ENCODE measurements at places on chromosomes 1 and 21.

DNA sequence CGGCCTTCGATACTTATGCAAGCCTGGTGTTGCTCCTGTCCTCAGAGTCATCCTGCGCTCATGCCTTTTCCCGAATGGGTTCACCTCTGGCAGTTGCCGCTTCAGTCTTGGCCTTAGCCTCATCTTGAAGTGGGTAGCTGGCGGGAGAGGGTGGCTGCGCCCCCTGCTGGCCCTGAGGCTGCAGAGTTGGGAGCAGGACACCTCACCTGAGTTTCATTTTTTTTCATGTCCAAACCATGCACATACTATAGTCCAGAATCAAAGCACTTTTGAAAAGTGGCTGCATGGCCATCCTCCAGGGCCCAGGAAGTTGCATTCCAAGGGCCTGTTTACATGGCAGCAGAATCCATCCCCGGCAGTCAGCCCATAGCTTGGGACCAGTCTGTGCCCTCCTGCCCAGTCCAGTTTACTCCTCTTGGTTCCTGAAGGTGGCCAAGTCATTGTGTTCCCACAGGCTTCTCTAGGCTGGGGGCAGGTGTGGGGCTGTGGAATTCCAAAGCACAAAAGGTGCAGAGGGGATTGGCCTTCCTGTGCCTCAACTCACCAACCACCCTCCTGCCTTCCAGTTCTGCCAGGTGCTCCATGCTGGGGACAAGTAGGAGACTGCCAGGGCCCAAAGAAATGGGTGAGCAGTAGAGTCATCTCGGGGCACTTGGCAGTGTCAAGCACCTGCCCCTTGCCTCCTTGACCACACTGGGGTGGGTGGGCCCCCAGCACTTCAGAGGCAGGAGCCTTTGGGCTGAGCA lies 44.0 kb downstream of the YARS1 start:
- peak; percentile 72 for DNase-seq

DNA sequence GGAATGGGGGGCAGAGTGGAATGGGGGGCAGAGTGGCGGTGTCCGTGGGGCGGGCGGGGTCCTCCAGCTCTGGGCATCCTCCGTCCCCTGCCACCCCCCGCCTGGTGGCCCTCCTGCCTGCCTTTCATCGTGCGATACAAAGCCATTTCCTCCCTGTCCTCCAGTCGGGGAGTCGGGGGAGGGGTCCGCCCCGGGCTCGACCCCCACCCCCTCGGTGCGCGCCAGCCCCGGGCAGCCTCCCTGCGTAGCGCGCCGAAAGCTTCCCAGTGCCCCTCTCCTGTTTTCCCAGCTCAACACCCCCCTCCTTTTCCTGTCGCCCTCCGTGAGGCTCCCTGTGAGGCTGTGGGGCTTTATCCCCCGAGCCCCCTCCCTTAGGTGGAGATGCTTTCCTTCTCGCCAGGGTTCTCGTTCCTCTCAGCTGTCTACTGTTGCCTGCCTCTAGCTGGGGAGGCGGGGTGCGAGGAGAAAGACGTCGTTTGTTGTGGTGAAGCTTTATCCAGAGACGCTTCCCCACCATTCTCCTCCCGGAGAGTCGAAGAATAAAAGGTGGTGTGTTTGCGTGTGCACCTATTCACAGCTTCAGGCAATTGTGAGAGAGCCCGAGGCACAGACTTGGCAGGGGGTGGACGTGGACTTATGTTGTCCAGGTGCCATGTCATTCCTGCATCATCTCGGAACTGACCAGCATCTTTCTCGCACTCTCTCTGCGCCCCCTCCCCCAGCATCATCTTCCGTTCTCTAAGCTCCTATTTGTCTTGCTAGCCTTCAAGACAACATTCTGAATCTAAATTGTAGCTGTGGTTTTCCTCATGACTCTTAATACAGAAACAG lies 848 bp downstream of the DNM3 start:
- DNase-seq, result peak; percentile 13

DNA sequence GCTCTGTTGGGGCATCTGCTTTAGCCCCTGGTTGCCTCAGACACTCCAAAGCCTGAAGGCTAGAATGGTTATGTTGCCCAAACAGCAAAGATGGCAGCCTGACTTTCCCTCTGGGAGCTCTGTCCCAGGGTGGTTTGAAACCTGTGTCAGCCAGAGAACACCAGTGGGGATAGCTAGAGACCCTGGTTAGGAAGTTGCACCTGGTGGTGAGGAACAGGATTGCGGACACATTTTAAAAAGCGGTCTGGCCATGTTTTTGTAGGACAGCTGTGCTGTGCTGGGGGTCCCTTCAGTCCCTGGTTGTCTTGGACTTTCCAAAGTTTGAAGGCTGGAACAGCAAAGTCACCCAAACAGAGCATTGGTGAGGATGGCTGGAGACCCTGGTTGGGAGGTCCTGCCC lies 87.8 kb downstream of the DNM3 start:
- no peak for DNase-seq

GRCh38 chr1:36092166-36092797 lies 3.6 kb downstream of the ADPRS start:
- DNase-seq, result no peak

GRCh38 chr1:60145771-60146170 lies 72.2 kb upstream of the C1orf87 start:
- DNase-seq, result no peak

DNA sequence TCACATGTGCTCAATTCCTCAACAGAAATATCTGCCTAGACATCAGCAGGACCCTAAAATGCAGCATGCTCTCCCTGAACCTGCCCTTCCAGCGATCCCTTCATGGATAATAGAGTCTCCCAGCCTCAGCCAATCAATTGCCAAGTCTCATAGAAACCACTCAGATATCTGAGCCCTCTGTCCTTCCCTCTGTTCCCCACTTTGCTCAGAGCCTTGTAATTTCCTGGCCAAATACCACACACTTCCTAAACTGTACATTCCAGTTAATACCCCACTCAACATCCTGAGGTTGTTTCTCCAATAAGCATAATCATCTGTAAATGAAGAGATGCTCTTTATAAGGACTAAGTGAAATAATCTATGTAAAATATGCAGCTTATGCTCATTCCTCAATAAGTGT lies 59.3 kb upstream of the PTGFRN start:
- no peak for DNase-seq

DNA sequence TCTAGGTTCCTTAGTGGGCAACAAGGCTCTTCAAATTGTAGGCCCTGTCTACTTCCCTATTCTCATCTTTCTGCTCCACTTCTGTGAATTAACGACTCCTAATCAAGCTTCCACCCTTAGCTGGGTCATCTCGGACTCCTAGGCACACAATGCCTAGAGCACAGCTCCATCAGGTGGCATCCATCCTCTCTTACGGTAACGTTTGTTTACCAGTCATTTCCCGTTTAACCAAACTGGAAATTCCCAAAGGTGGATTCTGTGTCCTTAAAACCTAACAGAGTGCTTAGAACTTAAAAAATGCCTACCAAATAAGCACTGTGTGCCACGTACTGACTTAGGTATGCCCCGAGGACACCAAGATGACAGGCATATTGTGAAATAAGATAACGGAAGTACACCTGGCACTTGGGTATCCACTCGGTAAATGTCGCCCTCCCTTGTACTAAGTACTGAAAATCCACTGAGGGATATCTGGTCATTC lies 1.5 kb downstream of the PARP1 start:
- DNase-seq, result peak; percentile 77

DNA sequence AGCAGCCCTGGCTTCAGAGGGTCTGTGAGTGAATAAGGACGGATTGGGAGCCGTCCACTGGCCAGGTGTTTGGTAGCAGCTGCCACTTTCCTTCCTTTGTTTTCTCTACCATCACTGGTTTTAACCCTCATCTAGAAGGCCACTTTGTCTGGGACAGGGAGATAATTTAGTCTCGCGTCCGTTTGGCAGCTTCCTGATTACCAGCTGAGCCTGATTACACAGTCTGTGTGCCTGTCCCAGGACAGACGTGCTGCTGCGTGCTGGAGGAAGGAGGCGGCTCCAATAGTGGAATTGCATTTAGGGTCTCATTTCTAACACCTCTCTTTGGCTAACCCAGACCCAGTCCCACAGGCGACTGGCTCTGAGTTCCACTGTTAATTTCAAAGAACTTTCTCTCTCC lies 24.6 kb upstream of the CASQ2 start:
- no peak for DNase-seq

DNA sequence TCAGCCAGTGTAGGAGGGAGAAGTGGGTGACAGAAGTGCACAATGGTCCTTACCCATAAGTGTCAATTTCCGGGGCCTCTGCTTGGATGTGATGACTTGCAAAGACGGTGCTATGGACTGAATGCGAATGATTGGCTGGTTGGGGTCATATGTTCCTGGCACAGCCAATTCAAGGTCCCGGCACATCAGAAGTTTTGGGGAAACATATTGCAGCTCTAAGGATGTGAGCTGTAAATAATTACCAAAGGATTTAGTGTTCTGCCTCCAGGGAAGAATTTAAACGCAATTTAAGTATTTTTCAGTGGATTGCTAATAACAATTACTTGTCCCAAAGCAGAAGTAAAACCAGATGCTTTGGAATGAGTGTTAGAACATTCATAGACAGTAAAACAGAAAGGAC lies 26.9 kb upstream of the EXOSC10 start:
- DNase-seq, result no peak

DNA sequence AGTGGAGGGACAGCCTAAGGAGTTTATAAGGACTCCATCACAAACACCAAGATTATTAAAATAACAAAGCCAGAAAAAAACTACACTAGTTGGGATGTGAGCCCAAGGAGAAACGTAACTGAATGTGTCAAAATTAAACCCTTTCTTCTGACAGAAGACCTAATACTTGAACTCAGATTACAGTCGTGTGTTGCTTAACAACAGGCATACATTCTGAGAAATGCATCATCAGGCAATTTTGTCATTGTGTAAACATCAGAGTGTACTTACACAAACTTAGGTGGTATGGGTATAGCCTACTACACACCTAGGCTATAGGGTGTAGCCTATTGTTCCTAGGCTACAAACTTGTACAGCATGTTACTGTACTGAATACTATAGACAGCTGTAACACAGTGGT lies 23.4 kb downstream of the DSTYK start:
- DNase-seq, result no peak

- no peak for DNase-seq
Observed at GRCh38 chr1:150842964-150843363, 33.4 kb downstream of the ARNT start.

DNA sequence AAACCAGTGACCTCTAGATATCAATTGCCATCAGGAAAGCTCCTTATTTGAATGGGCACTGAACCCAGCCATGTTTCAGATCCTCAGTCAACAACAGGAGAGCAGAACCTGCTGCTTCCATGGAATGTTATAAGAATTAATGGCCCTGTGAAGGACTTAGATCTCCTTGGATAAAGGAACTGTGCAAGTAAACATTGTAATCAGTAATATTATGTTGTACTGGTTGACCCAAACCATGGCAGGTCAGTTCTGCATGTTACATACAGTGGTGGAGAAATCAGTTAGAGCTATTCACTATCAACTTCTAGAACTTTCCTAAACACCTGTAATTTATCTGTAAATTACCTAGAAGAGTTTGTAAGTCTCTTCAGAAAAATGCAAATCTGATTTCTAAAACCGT lies 11.2 kb upstream of the CLDN8 start:
- DNase-seq, result no peak

DNA sequence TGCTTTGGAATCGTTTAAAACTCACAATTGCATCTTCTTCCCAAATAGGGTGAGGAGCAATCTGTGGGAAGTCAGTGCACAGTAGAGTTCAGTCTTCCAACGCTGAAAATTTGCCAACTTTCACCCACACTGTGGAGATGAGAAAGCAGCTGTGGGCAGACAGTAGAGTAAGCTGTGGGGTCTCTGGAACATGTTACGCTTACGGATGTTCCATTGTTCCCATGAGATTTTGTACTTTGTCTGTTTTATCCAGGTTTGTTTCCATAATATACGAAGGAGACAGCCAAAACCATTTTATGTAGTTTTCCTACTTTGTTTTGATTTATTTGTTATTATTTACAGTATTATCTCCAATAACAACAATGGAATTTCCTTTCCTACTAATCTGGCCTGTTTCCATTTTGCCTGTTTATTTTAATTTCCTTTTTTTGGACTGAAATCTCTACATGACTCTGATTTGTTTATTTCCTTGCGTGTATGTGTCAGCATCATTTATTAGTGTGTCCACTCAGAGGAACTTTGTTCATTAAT lies 65.1 kb upstream of the RGL1 start:
- DNase-seq, result no peak

DNA sequence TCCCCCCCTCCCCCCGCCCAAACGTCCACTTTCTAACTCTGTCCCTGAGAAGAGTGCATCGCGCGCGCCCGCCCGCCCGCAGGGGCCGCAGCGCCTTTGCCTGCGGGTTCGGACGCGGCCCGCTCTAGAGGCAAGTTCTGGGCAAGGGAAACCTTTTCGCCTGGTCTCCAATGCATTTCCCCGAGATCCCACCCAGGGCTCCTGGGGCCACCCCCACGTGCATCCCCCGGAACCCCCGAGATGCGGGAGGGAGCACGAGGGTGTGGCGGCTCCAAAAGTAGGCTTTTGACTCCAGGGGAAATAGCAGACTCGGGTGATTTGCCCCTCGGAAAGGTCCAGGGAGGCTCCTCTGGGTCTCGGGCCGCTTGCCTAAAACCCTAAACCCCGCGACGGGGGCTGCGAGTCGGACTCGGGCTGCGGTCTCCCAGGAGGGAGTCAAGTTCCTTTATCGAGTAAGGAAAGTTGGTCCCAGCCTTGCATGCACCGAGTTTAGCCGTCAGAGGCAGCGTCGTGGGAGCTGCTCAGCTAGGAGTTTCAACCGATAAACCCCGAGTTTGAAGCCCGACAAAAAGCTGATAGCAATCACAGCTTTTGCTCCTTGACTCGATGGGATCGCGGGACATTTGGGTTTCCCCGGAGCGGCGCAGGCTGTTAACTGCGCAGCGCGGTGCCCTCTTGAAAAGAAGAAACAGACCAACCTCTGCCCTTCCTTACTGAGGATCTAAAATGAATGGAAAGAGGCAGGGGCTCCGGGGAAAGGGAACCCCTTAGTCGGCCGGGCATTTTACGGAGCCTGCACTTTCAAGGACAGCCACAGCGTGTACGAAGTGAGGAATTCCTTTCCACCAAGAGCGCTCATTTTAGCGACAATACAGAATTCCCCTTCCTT lies 158.1 kb downstream of the RUNX1 start:
- no peak for DNase-seq

GRCh38 chr1:6635161-6635909 lies 10.7 kb downstream of the THAP3 start:
- DNase-seq, result no peak

- no peak for DNase-seq
Observed at GRCh38 chr1:100394285-100394684, 42.0 kb downstream of the CDC14A start.

- DNase-seq, result no peak
Observed at GRCh38 chr1:11045428-11046269, 1.4 kb downstream of the MASP2 start.

- DNase-seq, result no peak
Observed at GRCh38 chr21:38806942-38807284, 1.2 kb downstream of the ETS2 start.
